Activated naive CD4-positive, alpha-beta T cell treated with Interleukin-2 at 50 U/mL for 16 hours (primary cell): ENCODE measurements at places on chromosomes 4 and X.

GRCh38 chr4:138499627-138500026, 257.5 kb upstream of the SLC7A11 start:
- no peak for DNase-seq

DNA sequence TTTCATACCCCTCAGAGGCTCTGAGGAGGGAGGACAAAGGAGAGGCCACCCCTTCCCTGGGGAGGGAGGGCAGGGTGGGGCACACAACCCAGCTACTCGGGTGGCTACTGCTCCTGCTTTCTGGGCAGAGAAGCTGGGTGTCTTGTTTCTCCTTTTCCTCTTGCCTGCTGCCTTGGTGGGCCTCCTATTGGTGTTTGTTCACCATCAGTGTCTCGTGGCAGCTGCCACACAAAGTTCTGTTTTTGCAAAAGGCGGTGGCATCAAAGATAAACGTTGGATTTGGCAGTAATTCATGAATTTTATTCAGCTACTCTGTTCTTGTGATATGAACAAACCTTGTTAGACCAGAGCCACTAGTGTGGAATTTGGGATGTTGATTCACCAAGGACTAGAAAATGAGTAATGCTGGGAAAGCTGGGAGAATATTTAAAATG, 153.0 kb upstream of the SCML1 start:
- DNase-seq, result no peak

DNA sequence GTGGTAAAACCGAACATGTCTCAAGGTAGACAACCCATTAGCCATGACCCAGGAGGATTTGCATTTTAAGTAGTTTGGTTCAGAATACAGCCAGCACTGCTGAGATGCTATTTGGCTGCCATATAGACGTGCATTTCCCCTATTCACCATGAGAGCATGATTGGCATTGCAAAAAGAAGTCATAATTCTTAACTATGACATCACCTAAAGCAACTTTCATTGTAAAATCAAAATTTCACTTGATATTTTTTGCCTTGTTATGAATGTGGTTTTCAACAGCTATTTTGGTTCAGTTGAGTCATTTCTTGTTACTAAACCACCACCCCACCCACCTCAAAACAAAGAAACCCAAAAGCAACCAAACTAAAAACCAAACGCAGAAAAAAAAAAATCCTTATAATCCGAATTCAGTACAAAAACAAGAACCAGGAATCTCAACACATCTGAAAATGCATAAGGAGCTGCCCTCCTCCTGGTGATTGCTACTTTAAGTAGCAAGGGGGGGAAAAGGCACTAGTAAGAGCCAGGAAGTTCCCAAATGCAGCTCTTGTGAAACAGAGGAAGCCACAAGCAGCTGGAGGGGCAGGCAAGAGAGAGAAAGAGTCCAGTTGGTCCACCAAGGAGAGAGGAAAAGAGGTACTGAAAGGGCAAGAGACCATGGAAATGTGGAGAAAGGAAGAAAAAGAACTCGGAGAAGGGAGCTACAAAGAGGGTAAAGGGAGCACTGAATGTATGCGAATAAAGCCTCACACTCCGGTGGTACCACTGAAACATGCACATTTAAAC, 3.1 kb downstream of the SLITRK4 start:
- no peak for DNase-seq

GRCh38 chrX:31449081-31449480, 377.2 kb upstream of the FTHL17 start:
- no peak for DNase-seq

GRCh38 chrX:142089193-142089592, 115.9 kb downstream of the MAGEC2 start:
- no peak for DNase-seq

DNA sequence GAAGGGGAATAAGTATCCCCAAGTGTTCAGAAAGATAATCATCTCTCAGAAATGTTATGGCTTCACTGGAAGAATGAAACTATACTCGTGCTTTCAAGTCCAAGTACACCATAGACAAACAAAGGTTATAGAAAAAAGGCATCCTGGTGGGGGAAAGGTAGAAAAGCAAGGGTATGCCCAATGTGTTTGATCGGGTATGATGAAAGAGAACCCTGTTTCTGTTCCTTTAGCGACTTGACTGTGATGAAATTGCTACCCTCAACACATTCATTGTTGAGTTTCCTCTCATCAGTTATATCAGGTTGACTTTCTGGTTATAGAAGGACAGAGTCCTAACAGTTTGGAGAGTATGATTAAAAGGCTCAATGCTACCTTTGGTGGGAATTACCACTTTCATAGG, 464.3 kb downstream of the GRXCR1 start:
- DNase-seq, result no peak

- peak; percentile 64 for DNase-seq
Observed at GRCh38 chr4:15003401-15003890, 1.2 kb downstream of the CPEB2 start.

DNA sequence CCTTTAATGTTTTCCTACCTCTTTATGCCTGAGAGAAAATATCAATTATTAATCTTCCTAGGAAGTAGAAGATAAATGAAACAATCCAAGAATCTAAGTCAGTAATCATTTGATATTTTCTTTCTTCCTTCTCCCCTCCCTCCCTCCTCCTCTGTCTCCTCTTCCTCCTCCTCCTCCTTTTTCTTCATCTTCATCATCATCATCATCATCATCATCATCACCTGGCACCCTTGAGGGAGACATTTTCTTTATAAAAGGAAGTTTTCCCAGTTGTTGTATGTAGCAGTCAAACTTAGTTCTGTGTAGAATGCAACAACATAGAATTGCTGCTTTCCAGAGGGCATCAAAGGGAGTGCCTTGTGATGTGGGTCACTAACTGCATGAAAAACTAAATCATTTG, 100.1 kb downstream of the SLC10A6 start:
- no peak for DNase-seq

DNA sequence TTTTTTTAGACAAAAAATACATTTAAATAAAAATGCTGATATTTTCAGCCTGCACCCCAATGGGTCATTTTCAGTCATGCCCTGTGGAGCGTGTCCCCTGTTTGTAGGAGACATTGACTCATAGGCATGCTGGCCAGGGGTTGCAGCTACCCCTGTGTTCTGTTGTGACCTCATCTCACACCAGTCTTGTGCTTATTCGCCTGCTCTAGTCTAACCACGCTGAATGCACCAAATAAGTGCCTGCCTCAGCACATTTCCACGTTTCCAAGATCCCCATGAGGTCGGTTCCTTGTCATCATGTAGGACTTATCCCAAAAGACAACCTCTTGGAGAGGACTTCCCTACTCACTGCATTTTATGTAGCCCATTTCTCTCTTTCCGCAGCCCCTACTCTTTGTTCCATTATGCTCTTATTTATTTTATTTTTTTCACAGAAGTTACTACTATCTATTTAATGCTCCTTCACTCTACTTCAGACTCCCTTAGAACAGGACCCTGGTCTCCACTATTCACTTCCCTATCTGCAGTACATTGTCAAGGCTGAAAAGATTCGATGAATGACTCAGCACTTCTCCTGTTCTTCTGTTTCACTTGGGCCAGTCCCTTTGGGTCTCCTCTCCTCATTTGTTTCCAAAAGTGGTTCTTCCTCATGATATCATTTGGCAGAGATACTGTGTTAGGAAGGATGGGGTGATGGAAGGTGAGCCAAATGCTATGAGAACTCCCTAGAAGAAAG, 109.7 kb downstream of the MSL3 start:
- no peak for DNase-seq

DNA sequence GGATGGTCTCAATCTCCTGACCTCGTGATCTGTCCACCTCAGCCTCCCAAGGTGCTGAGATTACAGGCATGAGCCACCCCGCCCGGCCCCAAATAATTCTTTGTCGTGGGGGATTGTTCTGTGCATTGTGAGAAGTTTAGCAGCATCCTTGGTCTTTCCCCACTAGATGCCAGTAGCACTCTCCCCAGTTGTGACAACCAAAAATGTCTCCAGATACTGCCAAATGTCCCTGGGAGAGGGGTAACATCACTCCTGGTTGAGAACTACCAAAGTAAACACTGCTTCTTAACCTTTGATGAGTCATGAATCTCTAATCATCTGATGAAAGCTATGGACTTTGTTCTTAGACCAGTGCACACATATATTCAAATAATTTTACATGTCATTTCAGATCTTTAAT, 90.7 kb upstream of the BRS3 start:
- no peak for DNase-seq

- no peak for DNase-seq
Observed at GRCh38 chr4:178672512-178672911, 1230.3 kb upstream of the AGA start.

DNA sequence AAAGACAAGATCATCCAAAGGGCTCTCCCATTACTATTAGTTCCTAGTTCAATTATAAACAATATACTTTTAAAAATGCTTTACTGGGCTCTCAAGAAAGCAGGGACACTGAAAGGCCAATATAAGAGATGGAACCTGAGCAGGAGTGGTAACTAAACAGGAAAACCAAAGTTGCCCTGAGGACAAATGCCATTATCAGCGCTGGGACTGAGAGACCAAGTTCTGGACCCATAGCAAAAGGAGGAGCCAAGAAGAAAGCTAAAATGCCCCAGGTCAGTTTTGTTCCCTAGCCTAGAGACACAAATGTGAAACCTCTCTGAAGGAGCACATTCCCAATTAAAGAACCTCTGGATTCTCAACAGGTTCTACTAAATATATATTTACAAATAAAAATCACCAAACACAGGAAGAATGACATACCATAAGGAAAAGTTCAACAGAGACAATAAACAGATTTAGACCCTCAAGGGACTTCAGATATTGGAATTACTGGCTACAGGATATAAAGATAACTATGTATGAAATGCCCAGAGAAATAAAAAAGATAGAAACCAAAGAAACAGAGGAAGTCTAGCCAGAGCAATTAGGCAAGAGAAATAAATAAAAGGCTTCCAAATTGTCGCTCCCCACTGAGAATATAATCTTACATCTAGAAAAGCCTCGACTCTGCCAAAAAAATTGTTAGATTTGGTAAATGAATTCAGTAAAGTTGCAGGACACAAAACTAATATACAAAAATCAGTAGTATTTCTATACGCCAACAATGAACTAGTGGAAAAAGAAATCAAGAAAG, 67.1 kb downstream of the KLHL8 start:
- DNase-seq, result no peak

DNA sequence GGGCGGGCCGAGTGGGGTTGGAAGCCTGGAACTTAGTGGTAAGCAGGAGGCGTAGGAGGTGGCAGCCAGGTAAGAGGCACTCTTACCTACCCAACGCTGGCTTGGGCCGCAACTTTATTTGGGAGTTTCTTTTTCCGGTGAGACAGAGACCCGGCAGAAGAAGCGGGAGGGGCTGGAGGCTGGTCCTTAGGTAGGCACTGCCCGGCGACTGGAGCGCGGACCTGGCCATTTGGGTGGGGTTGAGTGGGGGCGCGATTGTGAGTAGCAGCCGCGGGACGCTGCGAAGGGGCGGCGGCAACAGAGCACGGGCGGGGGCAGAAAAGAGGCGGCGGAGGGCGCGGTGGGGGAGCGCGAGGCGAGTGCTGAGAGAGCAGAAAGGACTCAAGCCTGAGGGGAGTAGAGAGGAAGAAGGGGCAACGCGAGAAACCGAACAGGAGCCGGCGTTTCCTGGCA, 334 bp upstream of the POU4F2 start:
- no peak for DNase-seq

DNA sequence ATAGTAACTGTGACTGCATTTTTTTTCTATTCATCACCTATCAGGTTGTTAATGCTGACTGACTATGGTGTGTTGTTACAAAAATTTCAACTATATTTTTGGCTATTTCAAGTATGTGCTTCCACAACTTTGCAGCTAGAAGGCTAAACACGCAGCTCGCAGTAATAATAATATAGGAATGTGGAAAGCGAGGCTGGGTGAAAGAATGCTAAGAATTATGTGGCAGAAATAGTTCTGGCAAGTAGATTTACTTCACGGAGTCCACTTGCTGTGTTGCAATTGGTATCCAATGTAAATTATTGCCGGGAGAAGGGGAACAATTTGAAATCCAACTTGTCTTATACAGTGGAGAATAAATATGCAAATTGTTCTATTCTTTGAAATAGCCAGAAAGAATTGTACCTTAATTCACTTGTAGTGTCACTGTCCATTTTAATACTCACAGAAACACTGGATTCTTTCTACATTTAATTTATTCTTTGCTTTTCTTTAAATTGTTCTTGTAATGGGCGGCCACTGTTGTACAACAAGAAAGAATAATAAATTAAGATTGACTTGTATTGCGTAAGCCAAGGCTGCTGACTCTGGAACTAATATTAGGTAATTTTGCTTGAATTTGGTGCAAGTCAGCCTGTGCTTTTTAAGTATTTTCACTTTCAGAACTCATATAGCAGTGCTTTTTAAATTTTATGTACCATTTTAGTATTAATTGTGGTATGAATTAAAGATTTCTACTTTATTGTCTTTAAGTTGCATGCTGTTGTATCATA, 154.9 kb downstream of the FRMPD4 start:
- DNase-seq, result no peak

DNA sequence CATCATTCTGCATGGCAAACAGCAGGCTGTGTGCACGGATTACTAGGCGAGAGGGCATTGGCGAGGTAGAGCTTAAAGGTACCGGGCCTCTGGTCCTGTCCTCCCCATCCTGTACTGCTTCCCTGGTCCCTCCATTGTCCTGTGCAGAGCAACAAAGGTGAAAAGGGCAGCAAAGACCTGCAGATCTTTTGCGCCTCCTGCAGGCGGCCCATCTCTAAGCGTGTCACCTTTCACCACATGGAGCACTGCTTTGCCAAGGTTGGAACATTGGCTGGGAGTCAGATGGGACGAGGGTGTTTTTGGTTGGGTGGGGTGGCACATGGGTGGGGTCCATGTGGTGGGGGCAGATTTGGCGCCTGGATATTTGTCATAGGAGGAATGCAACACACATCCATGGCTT, 64.7 kb upstream of the UXT start:
- DNase-seq, result peak; percentile 4

GRCh38 chr4:89123451-89123851, 12.1 kb downstream of the TIGD2 start:
- no peak for DNase-seq

GRCh38 chrX:46814966-46815365, 21.9 kb upstream of the RP2 start:
- DNase-seq, result no peak

DNA sequence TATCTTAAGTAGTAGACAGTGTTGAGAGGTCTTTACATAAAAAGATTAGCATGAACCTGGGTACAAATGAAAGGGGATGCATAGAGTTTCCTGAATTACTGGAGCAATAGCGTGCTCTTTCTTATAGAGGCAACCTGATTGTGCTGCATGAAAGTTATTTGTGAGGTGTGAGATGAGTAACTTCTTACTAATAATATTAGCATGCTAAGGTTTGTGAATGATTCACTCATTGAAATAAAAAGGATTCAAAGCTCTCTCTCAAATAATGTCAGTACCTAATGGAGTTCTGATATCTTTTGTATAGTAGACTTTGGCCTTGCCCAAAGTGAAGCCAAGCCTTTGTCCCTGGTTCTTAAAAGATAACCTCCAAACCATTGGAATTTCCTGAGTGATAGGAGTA, 131.0 kb upstream of the CXXC4 start:
- no peak for DNase-seq
